ENCODE measurements at places on chromosomes 3 and 15.

GRCh38 chr15:47872869-47873432 lies 155.6 kb downstream of the SEMA6D start:
- DNase-seq: no peak

GRCh38 chr15:31346367-31347066 lies 19.9 kb downstream of the KLF13 start:
- DNase-seq: peak; percentile 85

DNA sequence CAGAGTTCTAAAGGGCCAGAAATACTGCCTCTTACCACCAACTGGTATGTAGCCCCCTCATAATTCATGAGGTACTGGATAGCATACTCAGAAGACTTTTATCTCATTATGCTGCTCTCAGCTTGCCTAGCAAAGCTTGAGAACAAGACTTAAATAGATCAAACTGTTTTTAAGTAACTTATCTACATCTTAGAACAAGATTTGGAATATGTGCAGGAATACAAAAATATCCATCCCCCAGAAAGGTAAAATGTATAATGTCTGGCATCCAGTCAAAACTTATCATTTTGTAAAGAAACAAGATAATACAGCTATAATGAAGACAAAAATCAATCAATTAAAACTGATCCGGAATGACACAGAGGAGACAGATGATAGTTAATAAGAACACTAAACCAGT lies 400.4 kb upstream of the TGFBR2 start:
- DNase-seq: no peak

DNA sequence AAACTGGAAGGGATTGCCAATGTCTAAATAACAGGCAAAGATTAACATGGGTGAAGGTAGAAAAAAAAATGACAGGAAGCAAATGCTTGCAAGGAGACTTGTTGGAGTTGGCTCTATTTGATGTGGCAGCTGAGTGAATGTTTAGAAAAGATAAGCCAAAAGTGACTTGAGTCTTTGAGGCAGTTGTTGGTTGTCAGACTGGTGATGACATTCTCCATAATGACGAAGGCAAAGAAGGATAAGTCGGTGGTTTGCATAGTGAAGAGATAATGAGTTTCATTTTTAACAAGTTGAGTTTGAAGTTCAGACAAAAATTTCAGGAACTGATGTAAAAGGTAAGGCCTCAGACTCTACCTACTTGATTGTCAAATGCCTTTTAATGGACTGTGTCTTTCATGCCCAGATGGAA lies 704.1 kb upstream of the SGO1 start:
- no peak for DNase-seq

- DNase-seq: peak; percentile 48
Measured at GRCh38 chr15:64571857-64572291, 111.5 kb downstream of the ZNF609 start.

- no peak for DNase-seq
Measured at GRCh38 chr3:9934235-9934621, 594 bp downstream of the CRELD1 start.

DNA sequence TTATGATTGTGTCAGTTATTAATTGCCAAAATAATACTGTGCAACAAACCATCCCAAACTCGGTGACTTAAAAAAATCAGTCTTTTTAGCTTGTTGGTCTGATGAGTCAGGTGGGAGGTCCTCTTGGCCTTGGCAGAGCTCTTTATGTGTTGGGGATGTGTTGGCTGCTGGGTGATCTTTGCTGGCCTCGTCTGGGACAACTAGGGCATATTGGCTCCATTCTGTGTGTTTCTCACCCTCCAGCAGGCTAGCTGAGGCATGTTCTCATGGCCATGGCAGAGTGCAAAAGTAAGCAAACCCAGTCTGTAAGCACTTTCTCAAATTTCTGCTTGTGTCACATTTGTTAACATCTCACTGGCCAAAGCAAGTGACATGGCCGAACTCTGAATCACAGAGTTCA lies 251.6 kb downstream of the RPLP1 start:
- DNase-seq: no peak

- no peak for DNase-seq
Measured at GRCh38 chr15:57947781-57948180, 117.7 kb downstream of the ALDH1A2 start.

DNA sequence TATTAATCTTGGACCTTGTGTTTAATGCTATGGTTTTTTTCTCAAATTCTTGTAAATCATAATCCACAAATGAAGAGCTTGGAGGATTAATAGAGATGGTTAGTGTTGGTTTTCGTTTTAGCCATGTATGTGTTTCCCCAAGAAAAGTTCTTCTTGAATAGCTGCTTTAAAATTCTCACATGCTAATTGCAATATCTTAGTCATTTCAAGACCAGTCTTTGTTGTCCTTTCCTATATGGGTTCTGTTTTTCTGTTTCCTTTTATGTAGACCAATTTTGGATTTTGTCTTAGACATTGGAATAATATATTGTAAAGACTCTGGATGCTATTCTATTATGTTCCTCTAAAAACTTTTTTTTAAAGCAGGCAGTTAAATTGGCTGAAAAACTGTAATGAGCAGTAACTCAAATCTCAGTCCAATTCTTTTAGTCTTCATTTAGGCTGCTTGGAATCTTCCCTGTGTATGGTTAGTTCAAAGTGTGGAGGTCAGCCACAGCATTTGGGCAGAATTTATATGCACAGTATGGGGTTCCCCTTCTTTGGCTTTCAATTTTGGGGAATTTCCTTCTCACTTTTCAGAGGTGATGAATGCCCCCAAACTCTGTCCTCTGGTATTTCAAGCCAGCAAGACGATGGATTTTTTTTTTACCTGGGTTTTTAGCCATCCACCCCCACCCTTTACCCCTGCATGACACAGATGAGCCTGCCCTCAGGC lies 39.1 kb upstream of the DNAJC13 start:
- DNase-seq: no peak

DNA sequence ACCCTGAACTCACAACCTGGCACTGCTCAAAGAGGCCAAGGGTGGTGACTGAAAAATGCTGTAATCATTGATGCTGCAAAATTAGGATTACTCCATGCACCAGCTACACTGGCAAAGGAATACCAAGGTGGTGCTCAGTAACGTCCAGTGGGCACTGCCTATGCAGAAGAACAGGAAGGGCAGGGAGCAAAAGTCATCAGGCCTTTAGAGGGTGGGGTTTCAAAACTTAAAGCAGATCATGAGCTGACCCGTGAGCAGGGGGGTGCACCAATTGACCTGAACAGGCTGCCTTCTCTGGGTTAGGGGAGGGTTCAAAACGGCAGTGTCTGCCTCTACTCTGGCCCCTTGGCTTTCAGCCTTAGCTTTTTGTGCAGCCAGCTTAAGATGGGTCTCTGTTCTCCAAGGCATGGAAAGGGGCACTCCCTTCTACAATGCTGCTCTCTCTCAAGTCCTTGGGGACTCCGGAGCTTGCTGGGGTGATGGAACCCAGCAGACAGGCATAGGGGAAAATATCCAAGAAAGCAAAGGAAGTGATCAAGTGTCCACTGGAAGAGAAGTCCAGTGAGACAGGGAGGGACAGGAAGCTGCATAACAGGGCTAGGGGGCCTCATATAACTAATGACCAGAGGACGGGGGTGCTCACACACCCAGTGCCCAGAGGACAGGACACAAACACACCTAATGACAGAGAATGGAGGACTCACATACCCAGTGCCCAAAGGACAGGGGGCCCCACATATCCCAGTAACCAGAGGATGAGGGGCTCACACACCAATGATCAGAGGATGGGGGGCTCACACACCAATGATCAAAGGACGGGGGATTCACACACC lies 11.4 kb downstream of the RAB6B start:
- no peak for DNase-seq

GRCh38 chr15:67826717-67827561 lies 1.6 kb downstream of the SKOR1 start:
- no peak for DNase-seq

GRCh38 chr3:28651159-28651558 lies 302.5 kb upstream of the AZI2 start:
- DNase-seq: no peak

DNA sequence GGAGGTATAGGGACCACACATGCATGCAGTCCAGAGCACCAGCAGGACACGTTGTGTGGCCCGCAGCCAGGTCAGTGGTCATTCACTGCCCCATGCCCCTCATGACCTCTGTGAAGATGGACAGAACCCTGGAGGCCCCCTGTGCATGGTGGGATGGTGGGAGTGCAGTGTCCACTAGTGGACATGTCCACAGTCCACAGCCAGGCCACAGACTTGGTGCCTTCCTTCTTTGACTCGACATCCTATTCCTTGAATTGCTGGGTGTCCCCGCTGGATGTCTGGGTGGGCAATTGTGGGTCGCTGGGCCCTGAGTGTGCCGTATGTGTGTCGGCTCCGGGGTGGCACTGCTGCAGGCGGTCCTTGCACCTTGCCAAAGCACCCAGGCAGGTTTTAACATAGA lies 35.7 kb downstream of the KLF15 start:
- no peak for DNase-seq

DNA sequence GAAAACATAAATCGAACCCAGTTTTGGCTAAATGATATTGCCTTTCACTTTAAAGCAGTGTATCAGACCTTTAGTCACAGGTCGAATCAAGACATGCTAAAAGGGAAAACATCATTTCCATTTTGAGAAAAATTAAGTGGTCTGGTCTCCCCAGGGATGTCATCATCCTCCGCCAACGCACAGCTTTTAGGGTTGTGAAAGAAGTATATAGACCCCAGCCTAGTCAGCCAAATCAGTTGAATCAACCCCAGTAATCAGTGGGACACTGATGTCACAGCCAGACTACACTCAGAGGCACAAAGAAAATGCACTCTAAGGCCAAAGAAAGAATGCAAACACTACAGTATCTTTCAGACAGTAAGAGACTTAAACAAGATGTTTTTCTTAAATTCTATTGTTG lies 187.4 kb downstream of the ZIC4 start:
- DNase-seq: no peak

GRCh38 chr3:168497741-168498140 lies 402.0 kb upstream of the GOLIM4 start:
- no peak for DNase-seq

DNA sequence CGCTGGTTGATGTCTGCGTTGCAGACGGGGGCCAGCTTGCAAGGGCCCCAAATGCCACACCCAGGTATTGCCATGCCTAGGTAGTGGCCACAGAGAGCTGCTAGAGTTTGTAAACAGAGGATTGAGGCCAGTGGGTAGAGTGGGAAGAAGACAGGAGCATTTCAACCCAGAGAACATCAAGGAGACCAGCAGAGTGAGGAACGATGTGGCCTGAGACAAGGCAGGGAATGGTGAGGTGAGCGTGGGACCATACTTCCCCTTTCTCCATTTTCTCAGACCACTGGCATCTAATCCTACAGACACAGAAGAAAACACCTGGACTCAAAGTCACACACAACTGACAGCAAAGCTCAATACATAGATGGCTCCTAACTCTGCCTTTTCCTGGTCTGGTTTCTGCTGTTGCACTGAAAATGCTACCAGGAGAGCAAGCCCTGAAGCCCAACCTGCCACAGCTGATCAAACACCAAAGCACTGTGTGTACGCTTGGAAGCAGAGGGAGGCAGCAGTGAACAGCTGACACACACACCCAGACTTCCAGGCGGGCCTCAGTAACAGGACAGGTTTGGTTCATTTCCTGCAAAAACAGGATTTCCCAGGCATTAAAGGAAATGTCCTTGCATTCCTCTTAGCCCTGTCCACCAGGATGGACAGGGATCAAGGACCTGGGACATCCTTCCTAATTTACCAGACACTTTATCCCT lies 1.6 kb downstream of the FAM174B start:
- DNase-seq: peak; percentile 21

DNA sequence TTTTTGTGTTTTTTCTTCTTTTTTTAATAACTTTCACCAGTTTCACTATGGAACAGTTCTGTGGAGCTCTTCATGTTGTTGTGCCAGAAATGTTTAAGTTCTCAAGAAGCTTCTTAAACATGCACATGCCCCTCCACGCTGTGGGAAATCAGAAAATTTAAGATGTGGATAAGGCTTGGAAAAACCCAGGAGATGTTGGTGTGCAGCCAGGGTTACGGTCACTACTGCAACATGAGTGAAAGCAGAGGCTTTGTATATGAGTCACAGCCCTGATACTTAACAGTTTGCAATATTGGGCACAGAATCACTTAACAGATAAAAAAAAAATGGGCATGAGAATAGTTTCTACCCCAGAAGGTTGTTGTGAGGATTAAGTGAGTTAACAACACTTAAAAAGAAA lies 399.9 kb downstream of the LRTM1 start:
- DNase-seq: no peak

- DNase-seq: no peak
Measured at GRCh38 chr3:115709931-115710330, 86.6 kb downstream of the GAP43 start.

DNA sequence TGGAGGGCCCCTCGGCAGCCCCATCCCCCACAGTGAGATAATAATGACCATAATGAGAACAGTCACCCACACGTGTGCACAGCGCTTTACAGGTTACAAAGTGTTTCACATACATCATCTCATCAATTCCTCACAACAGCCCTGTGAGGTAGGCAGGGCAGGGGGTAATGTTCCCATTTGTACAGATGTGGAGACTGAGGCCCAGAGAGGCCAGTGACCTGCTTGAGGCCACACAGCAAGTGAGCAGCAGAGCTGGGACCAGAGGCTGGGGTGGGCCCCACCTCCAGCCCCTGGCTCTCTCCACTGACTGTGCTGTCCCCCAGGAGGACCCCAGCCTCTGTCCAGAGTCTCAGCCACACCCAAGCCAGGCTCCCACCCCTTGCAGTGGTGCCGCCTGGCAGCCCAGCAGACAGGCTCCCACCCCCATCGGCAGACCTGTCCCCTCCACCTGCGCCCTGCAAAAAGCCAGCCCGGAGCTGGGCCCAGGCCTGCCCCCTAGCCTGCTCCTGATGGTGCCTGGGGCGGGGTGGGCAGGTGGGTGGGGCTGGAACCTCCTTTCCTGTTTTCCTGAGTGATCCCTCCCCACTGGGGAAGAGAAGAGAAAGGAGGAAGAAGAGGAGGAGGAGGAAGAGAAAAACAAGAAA lies 19.6 kb downstream of the LINGO1 start:
- DNase-seq: no peak

DNA sequence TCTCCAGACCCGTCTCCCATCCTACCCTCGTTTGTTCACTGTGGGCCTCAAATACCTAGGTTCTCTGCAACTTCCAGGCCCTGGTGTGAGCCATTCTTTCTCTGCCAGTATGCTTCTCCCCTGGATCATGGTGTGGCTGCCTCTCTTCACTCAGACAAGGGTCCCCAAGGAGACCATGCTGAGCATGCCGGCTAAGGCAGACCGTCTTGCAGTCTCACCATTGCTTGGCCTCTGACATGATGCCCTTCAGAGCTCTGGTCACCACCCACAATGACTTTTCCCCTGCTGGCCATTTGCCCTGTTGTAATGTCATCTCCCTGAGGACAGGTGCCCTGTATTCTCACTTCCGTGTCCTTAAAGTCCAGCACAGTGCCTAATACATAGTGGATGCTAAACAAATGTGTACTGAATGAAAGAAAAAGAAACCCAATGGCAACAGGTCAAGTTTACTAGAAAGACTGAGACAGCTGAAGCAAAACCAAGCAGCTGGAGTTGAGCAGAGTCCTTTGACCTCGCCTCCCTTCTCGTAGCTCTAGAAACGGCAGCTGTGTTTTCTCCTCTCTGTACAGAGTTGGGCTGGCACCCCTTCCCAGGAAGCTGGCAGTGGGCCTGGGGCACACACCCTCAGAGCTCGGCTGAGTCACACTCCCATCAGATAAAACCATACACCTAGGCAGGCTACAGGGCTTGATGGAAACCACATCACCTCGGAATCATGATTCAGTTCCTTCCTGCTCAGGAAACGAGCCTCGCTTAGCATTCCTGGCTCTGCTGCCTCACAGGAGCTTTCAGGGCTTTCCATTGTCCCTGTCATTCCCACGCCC lies 8.6 kb downstream of the TLR9 start:
- DNase-seq: no peak

GRCh38 chr3:77068808-77069207 lies 28.9 kb downstream of the ROBO2 start:
- no peak for DNase-seq

Measured in MM.1S (cell line).